ENCODE measurements at places on chromosomes 12 and 14. TPM values are rescaled to one million over a fixed set of nuclear protein-coding genes. Genes with fewer than 3 reads are reported as not detected.

DNA sequence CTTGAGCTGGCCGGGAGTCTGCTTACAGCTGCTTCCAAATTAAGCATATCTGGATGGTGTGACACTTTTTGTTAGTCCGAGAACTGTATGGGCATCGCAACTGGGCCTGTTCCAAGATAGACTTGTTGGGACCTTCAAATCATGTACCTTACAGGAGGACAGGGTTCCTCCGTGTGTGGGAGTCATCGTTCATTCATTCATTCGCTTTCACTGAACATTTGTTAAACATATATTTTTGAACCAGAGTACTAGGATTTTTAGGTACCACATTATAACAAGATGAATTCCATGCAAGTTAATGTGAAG, 387 bp upstream of the IPO8 start:
- peak overlapping the region; percentile 97 for H3K27ac ChIP-seq
- H3K4me3 ChIP-seq = peak overlapping the region; percentile 99
- H3K27me3 ChIP-seq = no peaks in the 10 kb centered on the region
- H3K36me3 ChIP-seq = peaks cover 6% of the 10 kb centered on the region
- H3K4me1 ChIP-seq = peaks cover 31% of the 10 kb centered on the region

- no peaks in the 10 kb centered on the region for H3K36me3 ChIP-seq
- no peaks in the 10 kb centered on the region for H3K27me3 ChIP-seq
- no peaks in the 10 kb centered on the region for H3K4me1 ChIP-seq
- DNase-seq = no peak
Measured at GRCh38 chr14:37695866-37696265, 100.4 kb downstream of the TTC6 start.

CFAP251 gene
- total RNA-seq = 1.1 TPM

TUNAR gene
- total RNA-seq = not detected

DNA sequence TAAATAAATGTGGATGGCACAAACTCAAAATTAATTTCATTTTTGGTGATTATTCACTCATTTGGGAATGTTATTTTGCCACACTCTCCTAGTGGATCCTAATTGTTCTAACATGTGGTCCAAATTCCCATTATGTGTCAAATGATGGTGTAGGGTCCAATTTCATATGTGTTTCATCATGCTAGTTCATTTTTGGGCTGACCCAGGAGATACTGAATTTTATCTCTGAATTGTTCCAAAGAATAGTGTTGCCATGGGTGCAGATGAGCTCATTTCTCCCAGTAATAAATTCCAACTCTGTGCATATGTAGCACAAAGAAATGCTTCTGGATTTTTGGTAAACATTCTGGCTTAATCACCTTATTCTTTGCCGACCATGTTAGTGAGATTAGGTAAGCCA, 23.5 kb upstream of the SEL1L start:
- no peak overlapping the region for H3K4me3 ChIP-seq
- H3K36me3 ChIP-seq = peaks cover 4% of the 10 kb centered on the region
- no peak overlapping the region for H3K27ac ChIP-seq
- no peak for DNase-seq
- no peaks in the 10 kb centered on the region for H3K4me1 ChIP-seq

MIP gene
- total RNA-seq = not detected

NANOG gene
- total RNA-seq = not detected
